ENCODE measurements at places on chromosomes 7 and 10.

- DNase-seq, result no peak
Measured at GRCh38 chr7:85528581-85528980, 341.7 kb upstream of the SEMA3D start.

GRCh38 chr7:129949292-129950133, 3.2 kb downstream of the UBE2H start:
- DNase-seq, result no peak

- no peak for DNase-seq
Measured at GRCh38 chr7:157667261-157667660, 330.5 kb downstream of the DNAJB6 start.

DNA sequence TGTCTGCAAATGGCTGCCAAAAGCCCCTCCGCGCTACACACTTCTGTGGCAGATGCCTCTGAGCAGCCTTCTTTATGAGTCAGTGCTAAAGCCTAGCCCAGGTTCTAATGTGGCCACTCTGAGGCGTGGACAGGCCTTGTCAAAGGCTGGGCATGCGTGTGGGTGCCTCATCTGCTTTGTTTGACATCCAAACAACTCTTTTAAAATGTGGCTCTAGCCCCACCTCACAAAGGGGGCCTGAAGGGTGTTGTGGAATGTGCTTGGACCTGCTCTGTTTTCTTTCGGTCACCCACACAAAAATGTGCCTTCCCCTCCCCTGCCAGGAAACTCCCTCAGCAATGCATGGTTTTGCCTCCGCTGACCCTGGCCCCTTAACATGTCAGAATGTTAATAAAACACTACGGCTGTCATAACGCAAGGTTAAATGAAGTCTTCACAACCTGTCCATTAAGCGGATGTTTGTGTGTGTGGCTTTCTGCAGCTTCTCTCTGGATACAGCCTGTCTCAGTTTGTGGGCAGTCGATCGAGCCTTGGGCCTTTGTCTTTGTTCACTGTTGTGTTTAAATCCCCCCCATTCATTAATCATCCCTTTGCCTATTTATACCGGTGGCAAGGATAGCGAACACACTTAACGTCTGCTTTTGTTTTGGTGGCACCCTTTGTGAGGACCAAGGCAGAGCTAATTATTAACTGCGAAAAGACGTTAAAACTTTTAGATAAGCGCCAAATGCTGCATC, 718.9 kb downstream of the LRMDA start:
- DNase-seq, result no peak

GRCh38 chr10:47249881-47250280, 50.1 kb upstream of the GDF10 start:
- no peak for DNase-seq

DNA sequence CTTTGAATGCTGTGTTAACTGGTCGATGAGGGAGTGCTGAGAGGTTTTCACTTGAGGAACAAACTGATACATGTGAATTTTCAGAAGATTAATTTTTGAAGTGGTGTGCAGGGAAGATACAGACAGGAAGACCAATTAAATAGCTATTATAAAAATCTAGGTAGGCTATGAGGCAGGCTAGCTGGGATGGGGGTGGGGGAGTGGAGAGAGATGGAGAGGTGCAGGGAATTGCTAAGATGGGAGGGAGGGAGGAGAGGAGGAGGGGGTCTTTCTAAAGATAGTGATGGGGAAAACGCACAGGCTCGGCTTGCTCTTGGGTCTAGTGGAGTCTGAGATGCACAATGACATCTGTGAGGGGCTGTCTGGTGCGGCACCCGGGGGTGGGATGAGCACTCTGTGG, 15.2 kb downstream of the ATXN7L1 start:
- DNase-seq, result no peak

DNA sequence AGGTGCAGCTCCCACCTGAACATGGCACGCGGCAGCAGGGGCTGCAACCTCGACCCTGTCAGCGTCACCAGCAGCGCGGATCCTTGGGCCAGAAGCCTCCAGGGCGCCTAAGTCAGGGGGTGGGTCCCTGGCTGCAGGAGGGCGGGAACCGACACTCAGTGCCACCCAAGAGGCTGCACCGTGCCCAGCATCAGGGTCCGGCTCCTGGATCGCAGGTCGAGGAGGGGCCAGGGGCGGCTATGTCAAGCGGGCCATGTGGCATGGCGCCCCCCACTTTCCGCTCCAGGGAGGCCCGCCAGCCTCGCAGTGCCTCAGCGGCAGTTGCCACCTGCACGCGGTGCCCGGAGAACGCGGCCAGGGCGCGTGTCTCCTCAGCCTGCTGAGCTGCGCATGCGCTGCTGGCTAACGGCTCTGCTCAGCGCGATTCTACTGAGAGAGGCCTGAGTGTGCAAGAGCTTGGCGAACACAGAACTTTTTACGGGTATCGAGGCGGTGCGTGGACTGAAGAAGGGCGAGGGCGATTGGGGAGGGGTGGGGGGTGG, at the start of gene ANKRD30A:
ANKRD30A (plus strand) TSS at position 408 of the 542 bp plus-strand sequence. CDS start 190 bp downstream, outside the sequence.
- DNase-seq, result no peak

- no peak for DNase-seq
Measured at GRCh38 chr10:132309471-132309865, 1.7 kb upstream of the STK32C start.
